ENCODE measurements at places on chromosomes 5 and 9. TPM values are rescaled to one million over a fixed set of nuclear protein-coding genes. Genes with fewer than 3 reads are reported as not detected.

The FAM219A gene
- total RNA-seq, result 16.3 TPM

The SLC36A3 gene
- not detected for total RNA-seq

GRCh38 chr5:149037817-149038216 lies 25.0 kb downstream of the SH3TC2 start:
- no peak for DNase-seq

DNA sequence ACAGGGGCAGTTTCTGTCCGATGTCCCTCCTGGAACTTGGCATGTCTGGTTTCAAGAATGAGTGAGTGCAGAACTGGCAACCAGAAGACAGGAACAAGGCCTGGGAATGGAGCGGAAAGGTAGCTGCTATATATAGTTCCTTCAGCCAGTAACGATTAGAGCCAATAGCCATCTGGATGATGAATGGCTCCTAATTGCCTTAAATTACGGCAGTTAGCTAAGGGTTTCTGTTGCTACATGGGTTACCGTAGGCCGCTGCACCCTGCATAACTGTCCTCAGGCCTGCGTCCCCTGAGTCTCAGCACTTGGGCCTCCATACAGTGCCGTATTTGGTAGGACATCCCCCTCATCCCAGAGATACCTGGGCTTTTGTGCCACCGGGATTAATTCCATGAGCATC lies 29.4 kb downstream of the WWC1 start:
- DNase-seq, result no peak

- no peak for DNase-seq
These were observed 4.1 kb downstream of the ISOC1 start for GRCh38 chr5:129098488-129099183.

DNA sequence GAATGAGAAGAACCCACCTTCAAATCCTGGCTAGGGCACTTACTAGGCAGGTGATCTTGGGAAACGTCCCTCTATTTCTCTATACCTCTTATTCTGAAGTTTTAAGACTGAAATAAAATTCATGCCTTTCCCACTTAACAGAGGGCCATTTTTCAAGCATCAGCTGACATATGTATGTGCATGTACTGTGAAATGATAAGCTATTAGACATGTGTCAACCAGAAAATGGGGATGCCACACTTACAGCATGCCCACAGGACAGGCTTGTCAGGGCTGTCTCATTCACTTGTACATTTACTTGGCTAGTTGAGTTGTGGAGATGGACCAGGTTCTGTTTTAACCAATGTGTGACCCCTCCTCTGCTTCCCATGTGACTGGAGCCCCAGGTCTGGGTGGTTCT lies 78.5 kb downstream of the C9orf152 start:
- DNase-seq, result no peak

DNA sequence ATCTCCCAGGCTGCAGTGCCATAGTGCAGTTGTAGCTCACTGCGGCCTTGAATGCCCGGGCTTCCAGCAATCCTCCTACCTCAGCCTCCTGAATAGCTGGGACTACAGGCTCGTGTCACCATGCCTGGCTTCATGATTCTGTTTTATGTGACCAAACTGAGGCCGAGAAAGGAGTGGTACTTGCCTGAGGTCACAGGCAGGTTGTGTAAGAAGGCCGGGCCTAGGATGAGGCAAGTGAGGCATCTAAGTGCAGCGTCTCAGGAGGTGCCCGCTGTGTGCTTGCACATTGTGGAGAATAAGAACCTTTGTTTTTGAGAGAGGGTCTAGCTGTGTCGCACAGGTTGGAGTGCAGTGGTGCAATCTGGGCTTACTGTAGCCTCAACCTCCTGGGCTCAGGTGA lies 2.1 kb upstream of the NDST1 start:
- DNase-seq, result no peak

- no peak for DNase-seq
These were observed 8.8 kb upstream of the BARX1 start for GRCh38 chr9:93963969-93964368.

DNA sequence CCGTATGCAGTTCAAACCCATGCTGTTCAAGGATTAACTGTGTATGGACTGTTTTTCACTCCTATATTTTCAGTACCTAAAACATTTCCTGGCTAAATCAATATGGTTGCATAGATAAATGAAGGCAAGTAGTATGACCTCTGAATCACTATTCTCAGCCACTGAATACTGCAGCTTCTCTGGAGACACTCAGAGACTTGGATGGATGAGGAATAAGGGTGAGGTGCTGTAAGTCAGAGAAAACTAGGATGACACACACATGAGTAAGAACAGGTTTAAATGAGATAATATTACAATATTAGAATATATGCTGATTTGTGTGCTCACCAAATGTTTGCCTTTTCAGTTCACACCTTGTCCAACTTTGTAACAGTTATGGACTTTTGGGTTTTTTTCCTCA lies 26.0 kb upstream of the ANXA1 start:
- DNase-seq, result no peak

- DNase-seq, result no peak
These were observed 2.2 kb downstream of the TMED7 start for GRCh38 chr5:115623658-115624057.

GRCh38 chr9:7315746-7316145 lies 483.8 kb downstream of the DMAC1 start:
- no peak for DNase-seq

DNA sequence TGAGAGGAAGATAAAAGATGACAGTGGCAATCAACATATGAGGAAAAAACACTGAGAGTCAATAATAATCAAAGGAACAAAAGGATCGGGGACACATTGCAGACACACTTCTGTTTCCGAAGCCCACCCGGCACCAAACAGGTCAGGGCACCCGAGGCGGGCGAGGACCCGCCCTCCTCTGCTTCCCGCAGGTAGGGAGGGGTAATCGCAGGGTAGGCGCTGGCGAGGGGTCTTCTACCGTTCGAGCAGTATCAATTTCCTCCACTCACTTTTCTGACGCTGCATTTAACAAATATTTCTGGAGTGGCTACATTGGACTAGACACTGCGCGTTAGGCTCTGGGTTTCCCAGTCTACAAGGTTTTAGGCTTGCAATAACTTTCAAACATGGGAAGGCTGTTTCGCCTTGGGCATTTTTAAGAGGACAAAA lies 1.3 kb downstream of the TXN start:
- DNase-seq, result peak; percentile 71

DNA sequence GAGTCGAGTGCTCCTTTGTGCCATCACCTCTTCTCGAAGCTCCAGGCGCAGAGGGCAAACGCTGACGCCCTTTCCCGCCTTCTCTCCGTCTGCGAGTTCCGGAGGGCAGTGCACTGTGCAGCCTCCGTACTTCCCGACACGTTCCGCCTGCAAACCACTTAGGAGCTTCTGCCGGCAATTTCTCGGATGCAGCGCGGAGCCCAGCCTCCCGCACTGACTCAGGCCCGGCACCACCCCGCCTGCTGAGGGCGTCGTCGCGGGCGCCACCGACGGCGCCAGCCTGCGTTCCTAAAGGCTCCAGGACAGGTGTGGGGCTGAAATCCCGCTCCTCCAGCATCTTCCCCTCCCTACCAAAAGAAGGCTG lies 9.3 kb upstream of the TRIM36 start:
- no peak for DNase-seq

DNA sequence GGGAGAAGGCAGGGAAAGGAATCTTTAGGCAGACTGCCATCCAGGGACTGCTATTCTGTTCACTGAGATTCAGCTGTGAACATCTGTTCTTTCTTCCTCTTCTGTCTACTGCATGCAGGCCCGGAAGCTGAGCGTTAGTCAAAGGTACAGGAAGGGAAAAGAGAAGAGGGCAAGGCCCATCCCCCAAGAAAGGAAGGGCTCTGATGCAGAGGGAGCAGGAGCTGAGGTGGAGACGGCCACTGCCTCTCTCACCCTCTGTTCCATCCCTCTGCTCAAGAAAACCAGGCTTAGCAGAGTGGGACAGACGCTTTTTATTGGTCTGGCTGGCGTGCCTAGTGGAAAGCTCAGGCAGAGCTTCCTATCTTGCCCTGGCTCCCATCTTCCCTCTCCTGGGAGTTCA lies 57.6 kb downstream of the PFDN1 start:
- DNase-seq, result peak; percentile 68

All from activated CD4-positive, alpha-beta T cell treated with anti-CD3 and anti-CD28 coated beads, Interleukin-2, amount 10 ng/mL, durations not matched to agents 24 days and 14 days (primary cell).